ENCODE measurements at places on chromosomes 4 and X. TPM values are rescaled to one million over a fixed set of nuclear protein-coding genes. Genes with fewer than 3 reads are reported as not detected.

PRSS12 gene
- 17.8 TPM for total RNA-seq

DCLK2 gene
- 3.9 TPM for total RNA-seq

HPGDS gene
- not detected for total RNA-seq

SHROOM2 gene
- total RNA-seq: 10.1 TPM

CDS1 gene
- under 0.01 TPM for total RNA-seq

SMIM10 gene
- total RNA-seq: 1.9 TPM

TFE3 gene
- 9.5 TPM for total RNA-seq

SMARCA1 gene
- 16.4 TPM for total RNA-seq

UGT2B7 gene
- not detected for total RNA-seq

ENPEP gene
- under 0.01 TPM for total RNA-seq

RIPPLY1 gene
- not detected for total RNA-seq

SORBS2 gene
- total RNA-seq: 148 TPM

RAB40AL gene
- total RNA-seq: 0.38 TPM

NCAPG gene
- 8.9 TPM for total RNA-seq

SHOX gene
- not detected for total RNA-seq

BEX5 gene
- total RNA-seq: 0.90 TPM

CEP135 gene
- 6.2 TPM for total RNA-seq

NDNF gene
- total RNA-seq: 1.8 TPM

GPC3 gene
- not detected for total RNA-seq

UBL4A gene
- total RNA-seq: 29.8 TPM

SCML2 gene
- 2.7 TPM for total RNA-seq

APOOL gene
- 6.9 TPM for total RNA-seq

ART3 gene
- total RNA-seq: not detected

POU4F2 gene
- total RNA-seq: not detected

DMD gene
- 1.8 TPM for total RNA-seq

ARHGAP4 gene
- total RNA-seq: 5.1 TPM

SFRP2 gene
- total RNA-seq: not detected

XK gene
- total RNA-seq: under 0.01 TPM

ATOH1 gene
- total RNA-seq: not detected

TEX13B gene
- total RNA-seq: not detected

TGIF2LX gene
- total RNA-seq: not detected

EDA gene
- total RNA-seq: 2.5 TPM

GYPE gene
- under 0.01 TPM for total RNA-seq

TCP11X2 gene
- total RNA-seq: not detected

MAB21L2 gene
- 0.13 TPM for total RNA-seq

FRMD7 gene
- not detected for total RNA-seq

RTL5 gene
- 0.13 TPM for total RNA-seq

UCP1 gene
- not detected for total RNA-seq

SPACA5 gene
- not detected for total RNA-seq

HMX1 gene
- total RNA-seq: not detected

ATP2B3 gene
- not detected for total RNA-seq

FRAS1 gene
- total RNA-seq: 0.38 TPM

MAGEB1 gene
- total RNA-seq: not detected

CSAG1 gene
- total RNA-seq: not detected

DDIT4L gene
- total RNA-seq: 2.0 TPM

ANXA10 gene
- 0.13 TPM for total RNA-seq

STBD1 gene
- 1.9 TPM for total RNA-seq

GRIA2 gene
- total RNA-seq: not detected

LPAR4 gene
- total RNA-seq: not detected

SAP30 gene
- total RNA-seq: 20.9 TPM

CXorf65 gene
- total RNA-seq: not detected

DCUN1D4 gene
- 21.4 TPM for total RNA-seq

SH3D19 gene
- 43.0 TPM for total RNA-seq

NEUROG2 gene
- not detected for total RNA-seq

IL21 gene
- not detected for total RNA-seq

Measured in dermis microvascular lymphatic vessel endothelial cell (primary cell).